Bone marrow (tissue), 2 donors: ENCODE measurements at places on chromosomes 13 and 19.

DNA sequence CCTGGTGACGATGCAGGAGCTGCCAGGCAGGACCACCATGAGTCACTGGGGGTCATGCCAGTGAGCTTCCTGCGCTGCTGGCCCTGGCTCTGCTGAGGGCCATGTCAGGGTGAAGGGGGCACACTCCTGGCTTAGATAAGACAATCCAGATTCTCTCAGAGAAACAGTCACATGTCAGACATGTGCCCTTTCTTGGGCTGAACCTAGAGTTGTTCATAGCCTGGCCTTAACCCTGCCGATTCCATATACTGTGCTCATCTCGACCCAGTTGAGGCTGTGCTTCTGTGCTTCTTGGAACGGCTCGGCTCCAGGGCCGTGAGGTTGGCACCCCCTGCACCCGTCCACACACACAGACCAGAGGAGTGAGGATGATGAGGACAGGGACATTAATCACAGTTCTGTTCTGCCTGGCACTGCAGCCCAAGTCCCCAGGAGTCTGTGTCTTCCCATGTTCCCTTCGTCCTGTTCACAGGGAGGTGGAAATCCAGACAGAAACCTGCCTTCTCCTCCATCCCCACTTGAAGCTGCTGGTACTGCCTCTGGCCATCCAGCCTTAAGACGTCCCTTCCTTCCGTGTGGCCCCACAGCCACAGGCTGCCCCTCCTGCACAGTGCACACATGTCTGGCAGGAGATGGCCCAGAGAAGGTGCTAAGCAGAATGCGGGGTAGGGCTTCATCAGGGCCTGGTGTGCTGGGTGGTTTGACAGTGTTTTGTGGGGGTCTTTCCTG is 50.0 kb downstream of the LYL1 start:
- no peak for DNase-seq

DNA sequence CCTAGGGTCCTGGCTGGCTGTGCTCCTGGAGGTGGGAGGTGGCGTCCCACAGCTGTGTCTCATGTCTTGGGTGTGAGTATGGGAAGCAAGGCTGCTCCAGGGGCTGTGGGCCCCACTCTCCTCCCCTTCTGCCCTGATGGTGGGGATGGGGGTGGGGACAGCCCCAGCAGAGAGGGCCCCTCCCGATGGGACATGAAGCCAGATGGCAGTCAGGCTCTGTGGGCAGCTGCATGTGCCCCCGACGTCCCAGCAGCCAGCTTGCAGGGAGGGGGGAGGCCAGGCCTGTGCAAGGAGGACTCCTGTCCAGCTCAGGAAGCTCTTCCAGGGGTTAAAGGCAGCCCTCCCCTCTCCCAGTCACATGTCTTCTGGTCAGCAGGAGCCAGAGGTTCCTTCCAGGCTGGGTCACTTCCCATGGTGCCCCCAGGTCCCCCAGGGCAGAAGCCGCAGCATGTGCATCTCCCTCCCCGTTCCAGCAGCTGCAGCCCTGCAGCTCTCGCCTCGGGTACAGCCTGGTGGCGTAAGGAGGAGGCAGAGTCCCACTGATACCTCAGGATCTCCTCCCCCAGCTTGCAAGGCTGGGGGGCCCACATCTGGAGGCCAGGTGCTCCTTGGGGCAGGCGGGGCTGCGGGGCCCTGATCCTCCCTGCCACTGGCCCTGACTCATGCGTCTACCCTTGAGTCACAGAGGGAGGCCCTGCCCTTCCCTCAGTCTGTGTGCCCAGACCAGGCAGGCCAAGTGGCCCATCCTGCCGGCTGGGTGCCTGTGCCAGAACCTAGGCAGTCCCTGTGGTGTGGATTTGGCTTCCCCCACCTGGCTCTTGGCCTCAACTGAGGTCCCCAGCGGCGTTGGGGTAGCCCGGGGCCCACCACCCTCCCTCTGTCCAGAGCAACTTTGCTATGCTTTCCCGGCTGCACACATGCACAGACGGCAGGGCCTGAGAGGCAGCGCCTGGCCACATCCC is 13.0 kb downstream of the YIPF2 start:
- DNase-seq = no peak

GRCh38 chr19:29014857-29015436 is 198.0 kb downstream of the UQCRFS1 start:
- DNase-seq = no peak

- DNase-seq = no peak
Measured at GRCh38 chr13:45368571-45368970, 27.6 kb upstream of the TPT1 start.

- DNase-seq = peak; percentile 25
Measured at GRCh38 chr19:12757544-12758274, 6.1 kb downstream of the BEST2 start.

DNA sequence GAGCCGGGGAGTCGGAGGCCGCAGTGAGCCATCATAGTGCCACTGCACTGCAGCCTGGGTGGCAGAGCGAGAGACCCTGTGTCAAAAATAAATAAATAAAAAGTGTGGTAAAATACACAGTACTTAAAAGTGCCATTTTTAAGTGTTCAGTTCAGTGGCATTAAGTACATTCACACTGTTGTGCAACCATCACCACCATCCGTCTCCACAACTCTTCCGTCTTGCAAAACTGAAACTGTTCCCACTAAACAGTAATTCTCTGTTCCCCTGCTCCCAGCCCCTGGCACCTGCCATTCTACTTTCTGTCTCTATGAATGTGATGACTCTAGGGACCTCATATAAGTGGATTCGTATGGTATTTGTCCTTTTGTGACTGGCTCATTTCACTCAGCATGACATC is 13.3 kb downstream of the SLC25A42 start:
- no peak for DNase-seq

DNA sequence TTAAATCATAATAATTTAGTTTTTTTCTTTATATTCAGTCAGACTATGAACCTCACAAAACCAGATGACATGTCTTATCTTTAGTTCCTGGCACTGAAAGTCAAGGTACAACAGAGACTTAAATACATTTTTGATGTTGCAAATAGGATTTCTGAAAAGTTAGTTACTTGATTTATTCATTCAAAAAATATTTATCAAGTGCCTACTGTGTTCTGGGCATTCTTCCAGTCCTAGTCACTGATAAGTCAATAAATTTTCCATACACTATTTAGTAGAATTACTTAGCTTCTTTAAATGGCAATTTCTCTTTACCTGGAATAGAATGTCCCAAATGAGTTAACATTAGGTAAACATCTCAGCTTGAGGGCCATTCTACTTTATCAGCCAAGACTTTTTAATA is 938.3 kb upstream of the PCDH9 start:
- DNase-seq = no peak

DNA sequence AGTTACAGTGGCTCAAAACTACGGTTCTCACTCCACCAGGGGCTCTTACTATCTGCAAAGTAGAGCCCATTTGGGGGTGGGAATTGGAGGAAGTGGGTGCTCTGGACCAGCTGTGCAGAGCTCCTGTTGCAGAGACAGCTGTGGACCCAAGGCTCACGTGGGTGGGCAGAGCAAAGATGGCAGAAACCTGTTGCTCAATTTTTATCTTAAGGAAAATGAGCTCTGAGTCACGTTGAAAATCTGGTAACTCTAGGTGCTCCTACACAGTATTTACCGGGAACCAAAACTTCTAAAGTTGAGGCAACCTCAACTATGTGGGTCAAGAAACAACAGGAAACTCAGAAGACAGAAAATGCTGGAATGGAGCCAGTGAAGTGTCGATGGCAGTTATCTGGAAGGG is 30.2 kb upstream of the SLC15A1 start:
- no peak for DNase-seq

GRCh38 chr13:39892721-39893685 is 237.5 kb downstream of the COG6 start:
- peak; percentile 40 for DNase-seq

DNA sequence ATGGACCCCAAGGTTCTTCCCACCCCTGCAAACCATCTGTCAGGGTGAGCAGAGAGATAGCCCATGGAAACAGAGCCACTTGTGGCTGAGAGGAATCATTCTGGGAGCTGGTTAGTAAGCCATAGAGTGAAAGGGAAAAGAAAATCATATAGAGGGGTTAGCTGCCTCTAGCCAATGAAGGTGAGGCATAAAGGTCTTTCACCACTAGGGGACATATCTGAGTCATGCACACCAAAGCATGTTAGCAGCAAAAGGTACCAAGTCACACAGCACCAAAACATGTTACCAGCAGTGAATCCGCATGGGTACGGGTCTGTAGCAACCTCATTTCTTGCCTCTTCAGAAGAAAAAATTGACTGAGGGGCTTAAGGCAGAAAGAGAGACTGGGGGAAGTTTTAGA is 76.7 kb upstream of the ZNF43 start:
- DNase-seq = no peak

GRCh38 chr13:45434556-45435371 is 16.6 kb upstream of the SLC25A30 start:
- DNase-seq = no peak

GRCh38 chr13:34159946-34160345 is 342.0 kb downstream of the RFC3 start:
- DNase-seq = no peak

- no peak for DNase-seq
Measured at GRCh38 chr13:97414392-97414791, 19.6 kb upstream of the RAP2A start.

- no peak for DNase-seq
Measured at GRCh38 chr19:46844067-46844489, 6.6 kb downstream of the AP2S1 start.

- DNase-seq = no peak
Measured at GRCh38 chr13:75762076-75762937, 126.2 kb downstream of the LMO7 start.

DNA sequence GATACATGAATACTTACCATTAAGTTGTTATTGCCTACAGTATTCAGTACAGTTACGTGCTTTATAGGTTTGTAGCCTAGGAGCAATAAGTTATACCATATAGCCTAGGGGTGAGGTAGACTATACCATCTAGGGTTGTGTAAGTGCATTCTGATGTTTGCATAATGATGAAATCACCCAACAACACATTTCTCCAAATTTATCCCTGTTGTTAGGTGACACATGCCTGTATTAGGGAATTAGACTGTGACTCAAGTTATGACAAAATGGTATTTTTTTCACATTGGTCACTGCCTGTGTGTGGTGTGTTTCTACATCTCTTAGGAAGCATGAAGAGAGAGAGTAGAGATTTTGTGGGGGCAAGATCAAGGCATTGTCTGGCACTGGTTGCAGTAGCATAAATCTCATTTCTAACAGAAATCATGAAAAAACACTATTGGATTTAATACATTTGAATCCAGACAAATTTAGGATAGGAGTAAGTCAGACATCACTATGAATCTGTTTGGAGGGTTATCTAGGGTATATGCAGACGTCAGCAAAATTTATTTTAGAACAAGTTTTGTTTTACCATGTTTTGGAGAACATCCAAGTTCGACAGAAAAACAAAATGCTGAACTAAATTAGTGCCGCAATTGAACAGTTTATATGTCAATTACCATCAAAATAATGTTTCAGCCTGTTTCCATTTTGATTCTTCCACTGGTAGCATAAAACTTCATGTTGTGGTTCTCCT is 332.1 kb downstream of the LMO7 start:
- DNase-seq = no peak

DNA sequence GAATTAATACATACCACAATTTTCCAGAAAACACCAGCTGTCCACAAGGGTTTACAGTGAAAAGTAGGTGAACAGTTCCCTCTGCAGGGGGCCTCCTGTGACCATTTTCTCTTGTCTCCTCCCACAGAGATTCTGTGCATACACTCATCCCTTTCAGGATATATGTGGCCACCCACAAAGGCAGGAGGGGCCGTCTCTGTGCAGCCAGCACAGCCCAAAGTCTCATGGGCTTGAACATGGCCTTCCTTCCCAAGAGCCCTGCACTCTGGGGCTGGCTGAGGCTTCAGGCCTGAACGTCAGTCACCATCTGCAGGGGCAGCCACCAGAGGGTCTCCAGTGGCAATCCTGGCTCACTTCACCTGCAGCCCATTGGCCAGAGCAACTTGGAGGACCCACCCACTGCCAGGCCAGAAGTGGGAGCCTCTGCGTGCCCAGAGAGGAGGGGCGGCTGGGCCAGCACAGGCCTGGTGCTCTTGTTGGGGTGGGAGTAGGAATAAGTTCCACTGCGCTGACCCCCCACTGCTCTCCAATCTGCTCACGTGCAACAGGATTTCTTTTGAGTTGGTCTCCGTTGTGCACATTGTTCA is 25.1 kb downstream of the TMEM161A start:
- no peak for DNase-seq

DNA sequence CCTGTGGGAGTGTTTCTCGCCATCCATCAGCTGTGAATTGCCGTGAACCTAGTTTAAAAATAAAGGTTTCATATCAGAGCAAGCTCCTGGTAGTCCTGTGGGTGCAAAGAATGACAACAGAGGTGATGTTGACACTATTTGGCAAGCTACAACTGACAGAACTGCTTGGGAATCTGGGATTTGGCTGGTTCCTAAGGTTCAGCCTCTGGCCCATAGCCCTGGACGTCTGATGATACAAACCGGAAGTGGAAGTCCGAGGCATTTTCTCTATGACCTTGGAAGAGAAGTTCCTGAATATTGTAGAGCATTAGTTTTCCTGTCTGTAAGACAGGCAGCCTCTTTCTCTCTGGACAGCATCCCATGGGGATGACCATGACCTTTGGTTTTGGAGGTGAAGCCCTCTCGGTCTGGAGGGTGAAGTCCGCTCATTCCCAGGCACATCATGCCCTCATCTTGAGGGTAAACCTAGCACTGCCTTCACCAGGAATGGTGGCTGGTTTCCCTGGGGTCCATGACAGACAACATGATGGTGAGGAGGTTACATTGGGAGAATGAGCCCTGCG is 29.1 kb downstream of the GATAD2A start:
- DNase-seq = no peak

GRCh38 chr13:113653264-113654174 is 4.5 kb downstream of the ATP4B start:
- DNase-seq = no peak

DNA sequence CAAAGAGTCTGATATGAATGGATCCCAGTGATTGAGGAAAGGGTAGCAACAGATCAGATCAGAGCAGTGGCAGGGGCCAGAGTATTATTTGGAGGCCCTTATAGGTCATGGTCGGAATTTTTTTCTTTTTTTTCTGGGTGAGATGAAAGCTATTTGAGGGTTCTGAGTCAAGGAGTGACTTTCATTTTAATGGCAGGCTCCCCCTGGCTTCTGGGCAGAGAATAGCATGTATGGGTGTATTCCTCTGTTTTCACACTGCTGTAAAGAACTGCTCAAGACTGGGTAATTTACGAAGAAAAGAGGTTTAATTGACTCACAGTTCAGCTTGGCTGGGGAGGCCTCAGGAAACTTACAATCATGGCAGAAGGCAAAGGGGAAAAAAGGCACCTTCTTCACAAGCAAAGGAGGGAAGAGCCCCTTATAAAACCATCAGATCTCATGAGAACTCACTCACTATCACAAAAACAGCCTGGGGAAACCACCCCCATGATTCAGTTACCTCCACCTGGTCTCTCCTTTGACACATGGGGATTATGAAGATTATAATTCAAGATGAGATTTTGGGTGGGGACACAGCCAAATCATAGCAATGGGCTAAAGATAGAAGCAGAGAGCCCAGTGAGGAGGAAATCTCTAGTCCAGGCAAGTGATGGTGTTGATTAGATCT is 3.0 kb upstream of the SLC6A16 start:
- peak; percentile 29 for DNase-seq

DNA sequence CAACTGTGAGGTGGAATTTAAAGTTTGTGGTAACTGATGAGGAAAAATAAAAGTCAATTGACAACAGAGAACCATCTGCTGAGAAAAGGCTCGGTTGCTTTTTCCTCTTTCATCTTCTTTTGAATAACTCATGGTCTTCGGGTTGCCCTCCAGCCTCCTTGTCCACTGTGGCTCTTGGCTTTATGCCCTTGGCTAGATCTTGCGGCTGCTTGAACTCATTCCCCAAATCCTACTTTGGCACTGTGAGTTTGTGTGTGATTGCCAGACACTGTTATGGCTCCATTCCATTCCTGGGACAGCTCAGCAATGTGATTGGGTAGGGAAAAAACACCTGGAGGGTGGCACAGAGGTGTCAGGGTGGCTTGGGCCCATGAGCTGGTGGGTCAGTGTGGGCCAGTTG is 387.4 kb downstream of the DLEU7 start:
- DNase-seq = no peak
